NCI-H774 (cell line): ENCODE measurements at places on chromosomes 1 and 21.

GRCh38 chr1:232507571-232507970 is 122.4 kb downstream of the SIPA1L2 start:
- DNase-seq = no peak

- DNase-seq = no peak
Measured at GRCh38 chr1:162552684-162553252, 8.8 kb upstream of the UAP1 start.

DNA sequence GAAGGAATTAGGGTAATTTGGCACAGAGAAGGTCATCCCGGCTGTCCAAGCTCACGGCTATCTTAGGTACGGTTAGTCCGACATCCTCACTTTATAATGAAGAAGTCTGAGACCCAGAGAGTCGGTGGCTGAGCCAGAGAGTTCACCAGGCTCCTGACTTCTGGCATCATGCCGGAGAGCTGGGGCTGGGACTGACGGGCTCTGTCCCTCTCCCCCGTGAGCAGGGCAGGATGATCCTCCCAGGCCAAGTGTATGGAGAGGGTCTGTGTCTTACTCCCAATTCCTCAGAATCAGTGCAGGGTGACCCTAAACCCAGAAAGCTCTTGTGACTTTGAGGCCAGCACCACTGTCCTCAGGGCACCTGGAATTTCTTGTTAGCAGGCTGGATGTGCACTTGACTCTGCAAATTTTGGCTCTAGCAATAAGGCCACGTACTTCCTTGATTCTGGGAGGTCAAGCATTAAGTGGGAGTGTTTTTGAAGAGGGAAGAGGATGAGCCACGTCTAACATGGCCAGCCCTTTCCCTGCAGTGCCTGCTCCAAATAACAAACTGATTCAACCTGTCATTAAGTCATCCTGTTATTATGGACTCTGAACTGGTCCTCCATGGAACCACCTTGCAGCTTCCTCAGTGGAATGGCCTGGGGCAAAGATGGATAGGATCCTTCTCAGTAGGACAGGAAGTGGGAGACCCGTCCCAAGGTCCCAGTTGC is 20.8 kb upstream of the BTG2 start:
- DNase-seq = no peak

DNA sequence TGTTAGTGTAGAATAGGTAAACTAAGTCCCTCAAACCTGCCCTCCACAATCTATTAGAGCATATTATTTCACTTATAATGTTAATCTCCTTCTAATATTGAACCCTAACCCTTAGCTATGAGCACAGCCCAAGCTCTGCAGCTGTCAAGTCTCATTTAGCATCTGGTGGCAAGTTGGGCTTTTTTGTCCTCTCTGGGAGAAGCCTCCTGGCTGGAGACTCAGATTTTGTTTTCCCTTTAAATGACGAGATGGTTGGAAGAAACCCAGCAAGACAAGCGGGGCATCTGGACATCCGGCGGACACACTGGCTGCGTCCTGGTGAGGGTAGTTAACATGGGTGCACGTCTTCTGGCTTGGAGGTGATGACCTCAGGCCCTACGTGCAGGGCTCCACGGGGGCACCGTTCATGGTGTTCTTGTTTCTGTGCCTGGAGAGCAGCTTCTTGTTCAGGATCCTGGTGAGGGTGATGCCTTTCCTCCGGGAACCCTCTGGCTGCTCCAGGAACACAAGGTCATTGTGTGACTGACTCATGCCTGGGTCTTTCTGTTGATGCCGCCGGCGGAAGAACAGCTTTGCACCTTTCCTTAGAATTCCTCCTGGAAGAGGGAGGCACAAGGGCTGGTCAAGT is 9.7 kb upstream of the PRDM15 start:
- no peak for DNase-seq

DNA sequence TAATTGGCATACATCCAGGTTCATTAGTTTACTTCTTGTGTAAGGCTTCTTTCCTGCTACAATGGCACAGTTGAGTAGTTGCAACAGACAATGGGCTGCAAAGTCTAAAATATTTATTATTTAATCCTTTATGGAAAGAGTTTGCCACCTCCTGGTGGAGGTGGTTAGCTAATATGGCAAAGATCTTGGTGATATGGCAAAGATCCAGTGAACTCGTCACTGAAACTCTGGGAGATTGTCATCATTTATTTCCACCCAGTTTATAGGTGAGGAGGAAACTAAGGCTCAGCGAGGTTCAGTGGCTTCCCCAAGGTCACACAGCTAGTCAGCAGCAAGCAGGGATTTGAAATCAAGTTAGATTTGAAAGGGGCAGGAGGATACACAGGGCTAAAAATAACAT is 16.1 kb upstream of the IFFO2 start:
- no peak for DNase-seq

DNA sequence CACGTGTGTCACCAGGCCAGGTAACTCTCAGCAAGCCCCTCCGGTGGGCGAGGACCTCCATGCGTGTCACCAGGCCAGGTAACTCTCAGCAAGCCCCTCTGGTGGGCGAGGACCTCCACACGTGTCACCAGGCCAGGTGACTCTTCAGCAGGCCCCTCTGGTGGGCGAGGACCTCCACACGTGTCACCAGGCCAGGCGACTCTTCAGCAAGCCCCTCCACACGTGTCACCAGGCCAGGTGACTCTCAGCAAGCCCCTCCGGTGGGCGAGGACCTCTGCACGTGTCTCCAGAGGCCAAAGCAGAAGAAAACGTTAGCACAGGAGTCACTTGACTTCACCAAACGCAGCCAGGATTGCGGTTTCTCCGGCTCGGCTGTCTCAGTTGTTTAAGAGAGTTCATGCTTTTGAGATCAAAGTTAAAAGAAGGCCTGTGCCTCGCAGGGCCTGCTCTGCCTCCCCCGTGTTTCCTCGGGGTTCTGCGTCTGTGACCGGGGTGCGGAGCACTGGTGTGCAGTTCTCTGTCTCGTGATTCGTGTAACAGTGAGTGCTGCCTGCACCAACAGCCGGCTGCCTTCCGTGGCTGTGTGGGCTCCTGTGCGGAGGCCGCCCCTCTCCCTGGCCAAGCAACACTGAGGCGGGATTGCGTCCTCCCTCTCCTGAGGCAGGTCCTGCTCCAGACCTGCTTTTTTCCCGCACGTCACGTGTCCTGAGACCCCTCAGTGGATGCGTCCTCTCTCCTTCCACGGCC is 56.6 kb downstream of the PRKCZ start:
- DNase-seq = no peak

DNA sequence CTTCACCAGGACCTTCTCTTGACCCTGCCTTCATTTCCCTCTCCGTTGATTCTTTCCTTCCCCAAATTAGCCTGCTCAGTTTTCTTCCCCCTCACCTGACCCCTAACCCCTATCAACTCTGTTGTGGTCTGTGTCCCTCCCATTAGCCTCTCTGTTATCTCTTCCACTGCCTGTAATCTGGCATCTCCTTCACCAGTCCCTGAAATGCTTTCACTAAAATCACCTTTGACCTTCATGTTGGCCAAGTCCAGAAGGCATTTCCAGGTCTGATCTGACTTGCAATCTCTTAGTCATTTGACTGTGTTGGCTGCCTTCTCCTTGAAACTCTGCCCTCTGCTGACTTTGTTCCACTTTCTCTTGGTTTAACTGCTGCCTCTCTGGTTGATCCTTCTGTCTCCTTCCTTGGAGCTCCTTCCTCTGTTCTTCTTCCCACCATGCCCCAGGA is 28.2 kb downstream of the ATP8B2 start:
- DNase-seq = no peak

- DNase-seq = no peak
Measured at GRCh38 chr1:109824349-109825115, 60.8 kb upstream of the EPS8L3 start.

GRCh38 chr1:23178414-23178813 is 9.8 kb upstream of the LUZP1 start:
- no peak for DNase-seq

DNA sequence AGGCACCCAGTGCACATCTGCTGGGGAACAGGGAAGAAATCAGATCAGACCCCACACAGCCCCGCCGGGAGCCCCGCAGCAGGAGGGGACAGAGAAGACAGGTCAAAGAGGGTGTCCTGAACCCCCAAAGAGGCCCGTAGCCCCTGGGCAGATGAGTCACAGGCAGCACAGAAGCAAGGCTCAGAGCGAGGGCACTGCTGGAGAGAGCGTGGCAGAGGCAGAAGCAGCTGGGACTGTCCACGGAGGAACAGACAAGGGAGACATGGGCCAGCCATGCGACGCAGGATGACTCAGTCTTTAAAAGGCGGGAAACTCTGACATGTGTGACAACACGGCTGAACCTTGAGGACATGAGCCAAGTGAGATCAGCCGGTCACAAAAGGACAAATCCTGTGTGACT is 14.5 kb upstream of the PRDM16 start:
- DNase-seq = no peak

- no peak for DNase-seq
Measured at GRCh38 chr1:155009221-155009711, 6.7 kb downstream of the ZBTB7B start.
